ENCODE measurements at places on chromosomes 2 and 18.

- DNase-seq = peak; percentile 36
Observed at GRCh38 chr18:8643326-8643878, 34.2 kb downstream of the RAB12 start.

GRCh38 chr2:44555700-44556099 lies 194.0 kb downstream of the CAMKMT start:
- no peak for DNase-seq

- DNase-seq = no peak
Observed at GRCh38 chr2:86019121-86019520, 86.6 kb downstream of the POLR1A start.

- no peak for DNase-seq
Observed at GRCh38 chr2:9094117-9094516, 90.6 kb upstream of the MBOAT2 start.

DNA sequence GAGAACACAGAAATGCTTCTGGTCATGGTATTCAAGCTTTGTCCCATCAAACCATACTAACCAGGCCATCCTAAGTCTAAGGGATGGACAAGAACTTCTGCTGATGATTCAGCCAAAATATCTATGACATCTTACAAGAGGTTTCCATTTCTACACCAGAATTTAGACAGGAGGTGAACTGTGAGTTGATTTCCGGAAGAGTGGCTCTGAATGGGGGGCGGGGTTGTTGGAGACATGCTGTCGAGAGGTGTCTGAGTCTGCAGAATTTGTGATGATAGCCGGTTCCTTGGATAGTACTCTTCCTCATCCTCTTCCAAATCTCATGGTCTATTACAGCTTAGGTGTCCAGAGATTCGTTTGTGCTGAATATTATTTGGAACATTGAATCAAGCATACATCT lies 408.7 kb upstream of the TCF4 start:
- DNase-seq = no peak

GRCh38 chr18:50428531-50429206 lies 53.8 kb downstream of the SKA1 start:
- DNase-seq = peak; percentile 4

- peak; percentile 49 for DNase-seq
Observed at GRCh38 chr2:84302513-84303412, 156.3 kb downstream of the SUCLG1 start.

GRCh38 chr2:2826621-2827020 lies 495.5 kb upstream of the MYT1L start:
- DNase-seq = no peak

GRCh38 chr2:192072261-192072660 lies 122.5 kb downstream of the TMEFF2 start:
- no peak for DNase-seq

GRCh38 chr2:40147360-40147759 lies 304.5 kb downstream of the SLC8A1 start:
- no peak for DNase-seq

- DNase-seq = peak; percentile 99
Observed at GRCh38 chr18:59718108-59718463, 20.9 kb upstream of the CCBE1 start.

GRCh38 chr2:28391564-28392296 lies 928 bp upstream of the FOSL2 start:
- DNase-seq = peak; percentile 94

GRCh38 chr18:65659912-65660311 lies 90.9 kb upstream of the CDH7 start:
- DNase-seq = no peak

DNA sequence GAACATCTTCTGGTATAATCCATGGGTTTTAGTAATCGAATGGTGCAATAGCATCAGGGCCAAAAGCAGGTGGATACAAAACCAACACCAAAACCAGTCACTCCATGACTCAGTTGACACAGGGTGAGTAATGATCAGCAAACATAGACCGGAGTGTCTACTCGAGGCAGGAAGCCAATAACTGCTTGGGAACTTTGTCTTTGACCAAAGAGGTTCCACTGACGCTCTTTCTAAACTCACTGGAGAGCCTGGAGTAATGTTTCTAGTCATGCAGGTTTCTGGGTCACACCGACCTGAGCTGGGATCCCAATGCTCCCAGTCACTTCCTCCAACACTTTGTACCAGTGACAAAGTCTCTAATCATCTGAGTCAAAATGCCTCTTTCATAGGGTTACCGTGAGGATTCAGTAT lies 30.9 kb downstream of the MREG start:
- peak; percentile 75 for DNase-seq

DNA sequence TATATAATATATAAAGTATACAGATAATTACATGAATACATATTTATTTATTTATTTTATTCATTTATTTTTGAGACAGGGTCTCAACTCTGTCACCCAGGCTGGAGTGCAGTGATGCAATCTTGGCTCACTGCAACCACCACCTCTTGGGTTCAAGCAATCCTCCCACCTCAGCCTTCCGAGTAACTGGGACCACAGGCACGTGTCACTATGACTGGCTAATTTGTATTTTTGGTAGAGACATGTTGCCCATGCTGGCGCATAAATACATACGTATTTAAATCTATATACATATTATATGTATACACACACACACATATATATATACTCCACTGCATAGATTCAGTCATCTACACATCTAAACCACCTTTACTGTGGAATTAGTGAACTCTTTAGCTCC lies 20.6 kb upstream of the NDUFV2 start:
- no peak for DNase-seq

- no peak for DNase-seq
Observed at GRCh38 chr2:6342273-6342920, 523.3 kb downstream of the CMPK2 start.

DNA sequence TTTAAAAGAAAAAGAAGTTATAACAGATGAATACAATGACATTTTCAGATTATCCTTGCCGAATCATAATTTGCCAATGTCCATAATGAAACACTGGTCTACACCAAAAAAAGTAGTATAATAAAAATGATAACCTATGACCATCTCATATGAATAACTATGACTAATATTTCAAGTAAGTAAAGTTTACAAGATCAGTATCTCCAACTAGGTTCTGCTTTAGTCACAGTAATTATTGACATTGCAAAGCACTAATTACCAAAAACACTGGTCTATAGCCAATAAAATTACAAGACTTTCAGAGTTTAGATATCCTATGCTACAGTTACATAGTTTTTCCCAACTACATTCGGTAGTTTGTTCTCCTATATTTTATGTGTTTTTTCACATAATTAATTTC lies 136.7 kb downstream of the MEMO1 start:
- DNase-seq = no peak

DNA sequence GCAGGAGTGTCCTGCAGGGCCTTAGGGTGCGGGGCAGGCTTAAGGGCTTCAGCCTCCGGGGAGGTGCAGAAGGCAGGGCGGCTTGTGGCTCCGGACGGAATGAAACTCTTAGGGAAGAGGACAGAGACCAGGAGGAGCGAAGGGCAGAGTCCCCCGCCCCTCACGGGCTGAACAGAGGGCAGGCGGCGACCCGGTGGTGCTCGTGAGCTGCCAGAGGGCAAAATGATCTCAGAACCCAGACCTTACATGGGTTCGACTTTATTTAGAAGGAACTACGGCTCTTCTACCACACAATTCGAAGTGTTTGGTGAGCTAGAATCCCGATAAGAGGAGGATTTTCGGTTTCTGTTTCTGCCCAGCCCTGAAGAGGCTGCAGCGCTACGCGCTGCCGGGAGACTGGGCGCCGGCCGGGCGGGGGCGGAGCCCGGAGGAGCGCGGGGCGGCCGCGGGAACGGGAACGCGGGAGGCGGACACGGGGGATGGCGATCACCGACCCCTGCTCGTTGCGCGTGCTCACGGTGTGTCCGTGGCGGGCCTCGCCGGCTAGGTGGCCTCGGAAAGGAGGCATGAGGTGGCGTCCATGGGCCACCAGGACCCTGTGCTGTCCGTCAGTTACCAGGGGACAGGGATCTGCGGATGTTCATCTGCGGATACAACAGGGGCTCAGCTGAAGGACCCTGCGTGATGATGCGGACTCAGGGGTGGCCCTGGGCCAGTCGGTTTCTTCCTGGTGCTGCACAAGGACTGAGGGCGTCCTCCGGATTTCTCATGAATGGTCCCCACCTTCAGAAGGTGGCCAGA lies 4.2 kb upstream of the SP100 start:
- DNase-seq = peak; percentile 56

DNA sequence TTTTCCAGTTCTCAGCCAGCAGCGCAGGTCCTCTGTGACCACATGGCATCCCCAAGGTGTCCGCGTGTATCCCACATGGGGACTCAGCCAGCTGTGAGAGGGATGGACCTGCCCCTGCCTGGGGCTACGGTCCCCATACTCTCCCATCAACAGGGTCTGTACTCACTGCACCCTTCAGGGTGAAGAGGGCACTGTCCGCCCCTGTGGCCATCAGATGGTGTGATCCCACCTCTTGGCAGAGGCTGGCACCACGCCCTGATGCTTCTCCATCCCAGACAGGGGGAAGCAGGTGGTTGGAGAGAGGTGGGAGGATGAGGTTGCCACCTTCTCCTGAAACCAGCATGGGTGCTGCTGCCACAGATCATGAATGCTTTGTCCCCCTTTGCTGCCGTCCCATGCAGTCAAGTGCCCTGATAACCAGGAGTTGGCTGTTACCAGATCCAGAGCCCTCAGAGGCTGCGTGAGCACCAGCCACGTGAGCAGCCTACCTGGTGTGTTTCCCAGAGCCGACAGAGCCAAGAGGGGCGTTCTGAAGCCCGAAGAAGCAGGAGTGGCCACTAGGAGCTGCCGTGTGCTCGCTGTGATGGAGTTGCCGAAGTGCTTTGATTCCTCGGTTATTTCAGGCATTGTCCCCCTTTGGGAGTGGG lies 93.9 kb downstream of the SH3RF3 start:
- DNase-seq = no peak

- DNase-seq = peak; percentile 58
Observed at GRCh38 chr2:101420623-101421022, 33.3 kb upstream of the CREG2 start.

DNA sequence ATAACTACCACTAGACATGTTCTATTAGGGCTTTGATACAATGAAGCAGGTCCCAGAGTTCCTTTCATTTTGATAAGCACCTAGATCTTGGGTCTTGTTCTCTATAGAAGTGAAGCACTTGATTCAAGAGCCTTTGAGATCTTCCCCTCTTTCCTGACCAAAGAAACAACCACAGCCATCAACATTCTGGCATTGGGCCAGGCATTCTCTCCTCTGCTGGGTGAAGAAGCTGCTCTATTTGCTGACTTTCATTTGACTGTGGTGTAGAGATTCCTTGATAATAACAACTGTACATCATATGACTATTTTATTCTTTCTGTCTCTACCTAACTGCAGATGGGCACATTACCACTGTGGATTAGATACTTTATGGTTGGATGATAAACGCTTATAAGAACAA lies 96.6 kb upstream of the LYPD1 start:
- no peak for DNase-seq

- DNase-seq = no peak
Observed at GRCh38 chr2:160300203-160300602, 100.1 kb upstream of the ITGB6 start.

GRCh38 chr2:135150725-135151124 lies 98.6 kb downstream of the RAB3GAP1 start:
- no peak for DNase-seq

DNA sequence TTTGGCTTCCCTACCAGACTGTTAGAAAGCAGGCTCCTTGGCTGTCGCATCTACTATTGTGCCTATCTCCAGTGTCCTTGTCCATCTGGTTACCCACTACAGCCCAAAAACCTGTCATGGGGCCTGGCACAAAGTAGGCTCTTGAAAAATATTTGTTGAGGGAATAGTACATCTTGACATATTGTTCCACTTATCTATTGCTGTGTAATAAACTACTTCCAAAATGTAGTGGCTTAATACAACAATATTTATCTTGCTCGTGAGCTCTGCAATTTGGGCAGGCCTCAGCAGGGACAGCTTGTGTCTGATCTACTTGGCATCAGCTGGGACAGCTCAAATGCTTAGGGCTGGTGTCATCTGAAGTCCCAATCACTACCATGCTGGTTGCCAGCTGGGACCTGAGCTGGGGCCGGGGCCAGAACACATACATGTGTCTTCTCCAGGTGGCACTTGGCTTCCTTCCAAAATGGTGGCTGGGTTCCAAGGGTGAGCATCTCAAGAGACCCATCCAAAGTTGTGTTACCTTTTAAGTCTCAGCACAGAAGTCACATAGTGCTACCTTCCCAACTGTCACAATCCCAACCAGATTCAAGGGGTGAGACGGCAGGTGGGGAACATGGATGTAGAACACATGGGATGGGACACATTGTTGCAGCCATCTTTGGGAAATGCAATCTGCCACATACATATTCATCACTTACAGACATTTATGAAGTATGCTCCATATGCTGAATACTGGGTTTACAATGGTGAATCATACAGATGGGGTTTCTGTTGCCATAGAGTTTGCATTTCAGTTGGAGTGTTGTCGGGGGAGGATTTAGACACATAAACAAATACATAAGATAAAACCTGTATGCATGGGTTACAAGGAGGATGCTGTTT lies 134.2 kb downstream of the FOXI3 start:
- no peak for DNase-seq

DNA sequence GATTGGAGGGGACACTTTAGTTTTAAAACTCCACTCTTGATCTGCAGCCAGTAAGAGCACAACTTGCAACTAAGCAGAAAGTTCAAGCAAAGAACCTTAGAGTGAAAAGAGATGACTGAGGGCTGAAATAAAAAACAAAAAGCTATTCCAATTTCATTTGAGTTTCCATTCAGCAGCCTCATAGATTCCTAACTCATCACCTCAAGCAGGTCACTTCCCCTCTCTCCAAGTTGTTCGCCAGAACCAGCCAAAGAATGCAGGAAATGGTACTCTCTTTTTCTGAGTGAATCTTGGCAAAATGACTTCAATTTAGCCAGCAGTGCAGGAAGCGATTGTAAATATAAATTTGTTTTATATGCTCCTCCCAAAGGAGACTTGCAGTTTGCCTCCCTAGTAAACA lies 213.3 kb downstream of the SETBP1 start:
- DNase-seq = peak; percentile 15

DNA sequence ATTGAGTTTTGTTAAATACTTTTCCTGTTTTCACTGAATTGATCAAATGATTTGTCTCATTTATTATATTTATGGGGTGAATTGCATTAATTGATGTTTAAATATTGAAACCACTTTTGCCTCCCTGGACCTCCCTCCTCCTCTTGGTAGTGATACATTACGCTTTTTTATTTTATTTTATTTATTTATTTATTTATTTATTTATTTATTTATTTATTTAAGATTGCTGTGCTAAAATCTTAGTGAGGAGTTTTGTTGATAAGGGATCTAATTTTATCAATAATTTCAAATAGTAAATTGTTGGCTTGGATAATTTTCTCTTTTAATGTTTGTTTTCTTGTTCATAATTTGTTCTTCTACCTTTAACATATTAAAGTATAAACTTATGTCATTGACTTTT lies 1281.0 kb upstream of the NXPH2 start:
- DNase-seq = no peak

DNA sequence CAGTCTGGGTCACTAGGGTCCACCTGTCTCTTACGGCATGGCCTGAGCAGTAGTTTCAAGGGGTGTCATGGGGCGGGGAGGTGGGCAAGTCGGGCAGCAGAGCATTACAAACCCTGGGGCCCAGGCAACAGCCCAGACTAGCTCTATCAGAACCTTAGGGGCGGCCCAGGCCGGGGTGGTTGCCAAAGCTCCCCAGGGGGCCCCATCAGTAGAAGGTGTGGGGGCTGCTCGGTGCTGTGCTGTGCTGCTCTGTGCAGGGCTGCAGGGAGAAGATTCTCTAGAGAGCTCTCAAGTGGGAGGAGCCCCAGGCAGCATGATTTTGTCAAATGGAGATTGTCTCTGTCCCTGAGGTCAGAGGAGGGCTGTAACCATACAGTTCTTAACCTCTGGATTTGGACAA lies 36.4 kb upstream of the SLC14A1 start:
- no peak for DNase-seq

- DNase-seq = no peak
Observed at GRCh38 chr2:43848214-43848613, 9.4 kb downstream of the ABCG8 start.

GRCh38 chr2:64730551-64731262 lies 77.0 kb upstream of the SERTAD2 start:
- DNase-seq = peak; percentile 77

All from AG10803 (cell line).